Endothelial cell (in vitro differentiated cells): ENCODE measurements at places on chromosomes 7 and 10. TPM values are rescaled to one million over a fixed set of nuclear protein-coding genes. Genes with fewer than 3 reads are reported as not detected.

ZNF282 gene
- 40.0 TPM for total RNA-seq

C10orf105 gene
- 0.15 TPM for total RNA-seq

GCK gene
- not detected for total RNA-seq

TEX47 gene
- not detected for total RNA-seq

MMRN2 gene
- total RNA-seq = 563 TPM

LRRD1 gene
- 0.59 TPM for total RNA-seq

LFNG gene
- 83.5 TPM for total RNA-seq

GRB10 gene
- 164 TPM for total RNA-seq

AKR1E2 gene
- total RNA-seq = 6.2 TPM

ANKRD61 gene
- not detected for total RNA-seq

PRPS1L1 gene
- not detected for total RNA-seq

MYH16 gene
- not detected for total RNA-seq

SFTPD gene
- 0.31 TPM for total RNA-seq

RBP3 gene
- total RNA-seq = not detected

GSTO2 gene
- total RNA-seq = 5.9 TPM

PPP1R9A gene
- 22.2 TPM for total RNA-seq

SPDYE8 gene
- total RNA-seq = 0.13 TPM

ANXA8 gene
- total RNA-seq = not detected

HOXA6 gene
- not detected for total RNA-seq

RASA4 gene
- 20.4 TPM for total RNA-seq

FAM131B gene
- 1.0 TPM for total RNA-seq

STAMBPL1 gene
- total RNA-seq = 3.3 TPM

CYP2E1 gene
- 7.7 TPM for total RNA-seq

CDNF gene
- 1.9 TPM for total RNA-seq

PNLIPRP2 gene
- total RNA-seq = not detected

ST8SIA6 gene
- total RNA-seq = 1.7 TPM

EBF3 gene
- total RNA-seq = 1.3 TPM

C10orf53 gene
- total RNA-seq = not detected

COL28A1 gene
- total RNA-seq = not detected

RARRES2 gene
- total RNA-seq = 4.9 TPM

CEP55 gene
- total RNA-seq = 3.5 TPM

PDE6C gene
- total RNA-seq = not detected

PDCD11 gene
- 43.7 TPM for total RNA-seq

CSGALNACT2 gene
- total RNA-seq = 3.8 TPM

CYP17A1 gene
- not detected for total RNA-seq

ITPRID1 gene
- not detected for total RNA-seq

MSMB gene
- not detected for total RNA-seq

SEMA3E gene
- total RNA-seq = 0.62 TPM

NPFFR1 gene
- not detected for total RNA-seq

KCNH2 gene
- total RNA-seq = 3.4 TPM

IGFBP3 gene
- total RNA-seq = 125 TPM

TMEM176A gene
- total RNA-seq = 1.3 TPM

CLRN3 gene
- 0.31 TPM for total RNA-seq

AIMP2 gene
- total RNA-seq = 25.3 TPM
